ENCODE measurements at places on chromosomes 2 and 18. TPM values are rescaled to one million over a fixed set of nuclear protein-coding genes. Genes with fewer than 3 reads are reported as not detected.
A peak's percentile ranks its signal among the peaks of the same experiment; 100 is the strongest.

Gene CHRND
- total RNA-seq: not detected

Gene ALKAL2
- 26.7 TPM for total RNA-seq

Gene GLI2
- 23.1 TPM for total RNA-seq

Gene ACTG2
- total RNA-seq: 134 TPM

Gene MC4R
- not detected for total RNA-seq

Gene RAX
- total RNA-seq: not detected

Gene UGT1A3
- total RNA-seq: not detected

Gene VIT
- 8.1 TPM for total RNA-seq

Gene LOXL3
- 19.8 TPM for total RNA-seq

Gene SH3RF3
- 53.5 TPM for total RNA-seq

Gene C2orf66
- not detected for total RNA-seq

DNA sequence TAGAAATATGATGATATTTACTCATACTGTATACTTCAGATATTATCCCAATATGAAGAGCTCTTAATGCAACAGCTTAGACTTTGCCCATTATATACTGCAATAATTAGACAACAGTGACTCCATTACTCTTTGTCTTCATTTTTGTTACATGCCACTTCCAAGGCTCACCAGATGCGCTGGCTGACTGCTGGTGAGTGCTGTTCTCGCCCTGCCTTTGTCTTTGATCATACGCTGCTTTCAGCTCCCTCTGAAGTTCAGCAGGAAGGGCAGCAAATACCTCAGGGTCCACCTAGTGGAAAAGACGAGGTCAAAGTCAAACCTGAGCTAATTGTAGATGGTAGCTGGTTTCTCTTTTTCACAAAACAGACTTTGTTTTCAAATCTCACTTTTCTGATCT is 66.3 kb downstream of the EIF5B start:
- H3K27ac ChIP-seq: no peak overlapping the region
- no peaks in the 10 kb centered on the region for H3K27me3 ChIP-seq
- peaks cover 82% of the 10 kb centered on the region for H3K36me3 ChIP-seq
- H3K4me3 ChIP-seq: no peak overlapping the region

- H3K27ac ChIP-seq: no peak overlapping the region
- no peaks in the 10 kb centered on the region for H3K4me1 ChIP-seq
- H3K4me3 ChIP-seq: no peak overlapping the region
- H3K27me3 ChIP-seq: no peaks in the 10 kb centered on the region
- no peak for DNase-seq
Observed at GRCh38 chr2:72603481-72603880, 222.4 kb downstream of the EXOC6B start.

DNA sequence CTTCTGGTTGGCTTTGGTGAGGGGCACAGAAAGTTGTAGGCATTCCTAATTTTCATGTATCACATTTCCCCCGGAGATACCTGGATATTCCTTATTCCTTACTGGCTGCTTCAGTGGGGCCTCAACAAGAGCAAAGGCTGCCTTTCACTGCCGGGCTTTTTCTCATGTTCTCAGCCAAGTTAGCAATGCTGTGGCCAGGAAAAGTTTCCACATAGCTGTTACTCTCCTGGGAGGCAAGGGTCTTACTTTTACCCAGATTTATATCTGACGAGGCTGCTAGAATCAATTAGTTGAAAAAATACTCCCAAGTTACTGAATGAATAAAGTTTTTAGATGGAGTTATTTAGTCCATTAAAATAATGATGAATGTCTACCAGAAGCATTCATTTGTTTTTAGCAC is 230.5 kb downstream of the ZNF407 start:
- DNase-seq: no peak
- H3K36me3 ChIP-seq: no peaks in the 10 kb centered on the region
- no peaks in the 10 kb centered on the region for H3K4me1 ChIP-seq
- no peak overlapping the region for H3K27ac ChIP-seq
- no peak overlapping the region for H3K4me3 ChIP-seq

GRCh38 chr2:172970660-172971059 is 105.0 kb upstream of the MAP3K20 start:
- H3K4me3 ChIP-seq: no peak overlapping the region
- H3K27ac ChIP-seq: no peak overlapping the region
- peaks cover 15% of the 10 kb centered on the region for H3K4me1 ChIP-seq
- no peaks in the 10 kb centered on the region for H3K27me3 ChIP-seq
- no peak for DNase-seq

- H3K27ac ChIP-seq: no peak overlapping the region
- H3K27me3 ChIP-seq: no peaks in the 10 kb centered on the region
- H3K4me1 ChIP-seq: peaks cover 11% of the 10 kb centered on the region
- H3K36me3 ChIP-seq: no peaks in the 10 kb centered on the region
Observed at GRCh38 chr2:239942090-239942489, 83.1 kb downstream of the NDUFA10 start.

DNA sequence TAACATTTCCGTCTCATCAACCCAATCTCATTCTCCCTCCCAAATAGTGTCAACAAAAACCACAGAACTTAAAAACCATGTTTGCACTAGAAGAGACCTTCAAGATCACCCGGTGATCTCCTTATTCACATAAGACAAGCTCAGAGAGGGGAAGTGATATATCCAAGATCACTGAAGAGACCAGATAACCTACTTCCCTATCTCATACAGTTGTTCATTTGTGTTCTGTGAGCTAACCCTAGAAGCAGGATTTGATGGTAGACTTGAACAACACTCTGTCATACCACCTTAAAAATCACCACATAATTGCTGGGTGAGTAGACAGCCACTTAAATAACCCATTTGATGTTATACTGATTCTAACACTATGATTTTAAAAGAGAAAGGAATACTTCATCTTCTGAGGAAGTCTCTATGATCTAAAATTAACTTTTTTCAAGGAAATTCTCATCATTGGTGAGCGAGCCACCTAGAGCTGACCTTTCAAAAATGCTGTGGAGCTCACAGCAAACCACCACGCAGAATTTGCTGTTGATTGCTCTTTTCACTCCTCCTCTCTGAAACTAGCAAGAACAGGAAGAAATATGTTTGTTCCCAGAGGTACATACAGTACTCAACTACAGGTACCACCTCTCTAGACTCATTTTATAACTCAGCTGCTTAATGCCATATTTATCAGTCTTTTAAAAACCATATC is 15.1 kb downstream of the AAK1 start:
- H3K27me3 ChIP-seq: no peaks in the 10 kb centered on the region
- no peak overlapping the region for H3K4me3 ChIP-seq
- no peak for DNase-seq
- no peak overlapping the region for H3K27ac ChIP-seq
- peaks cover 10% of the 10 kb centered on the region for H3K4me1 ChIP-seq
- no peaks in the 10 kb centered on the region for H3K36me3 ChIP-seq

- no peak for DNase-seq
- no peaks in the 10 kb centered on the region for H3K27me3 ChIP-seq
- no peak overlapping the region for H3K27ac ChIP-seq
- H3K36me3 ChIP-seq: no peaks in the 10 kb centered on the region
- no peak overlapping the region for H3K4me3 ChIP-seq
- H3K4me1 ChIP-seq: no peaks in the 10 kb centered on the region
Observed at GRCh38 chr18:6219116-6219717, 195.5 kb downstream of the L3MBTL4 start.

DNA sequence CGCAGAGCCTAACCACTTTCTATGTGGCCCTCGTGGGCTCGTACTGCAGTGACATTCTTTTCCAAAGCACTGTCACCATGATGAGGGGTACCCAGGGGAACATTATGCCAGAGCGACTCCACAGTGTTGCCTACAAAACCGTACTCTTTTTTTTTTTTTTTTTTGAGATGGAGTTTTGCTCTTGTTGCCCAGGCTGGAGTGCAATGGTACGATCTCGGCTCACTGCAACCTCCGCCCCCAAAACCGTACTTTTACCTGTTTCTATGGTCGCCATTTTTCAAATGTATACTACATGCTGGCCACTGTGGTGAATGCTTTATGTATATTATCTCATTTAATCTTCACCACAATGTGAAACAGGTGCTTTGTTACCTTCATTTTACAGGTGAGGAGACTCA is 4.3 kb downstream of the PLEK start:
- H3K4me3 ChIP-seq: no peak overlapping the region
- H3K27ac ChIP-seq: no peak overlapping the region
- H3K4me1 ChIP-seq: peaks cover 2% of the 10 kb centered on the region
- no peaks in the 10 kb centered on the region for H3K27me3 ChIP-seq

DNA sequence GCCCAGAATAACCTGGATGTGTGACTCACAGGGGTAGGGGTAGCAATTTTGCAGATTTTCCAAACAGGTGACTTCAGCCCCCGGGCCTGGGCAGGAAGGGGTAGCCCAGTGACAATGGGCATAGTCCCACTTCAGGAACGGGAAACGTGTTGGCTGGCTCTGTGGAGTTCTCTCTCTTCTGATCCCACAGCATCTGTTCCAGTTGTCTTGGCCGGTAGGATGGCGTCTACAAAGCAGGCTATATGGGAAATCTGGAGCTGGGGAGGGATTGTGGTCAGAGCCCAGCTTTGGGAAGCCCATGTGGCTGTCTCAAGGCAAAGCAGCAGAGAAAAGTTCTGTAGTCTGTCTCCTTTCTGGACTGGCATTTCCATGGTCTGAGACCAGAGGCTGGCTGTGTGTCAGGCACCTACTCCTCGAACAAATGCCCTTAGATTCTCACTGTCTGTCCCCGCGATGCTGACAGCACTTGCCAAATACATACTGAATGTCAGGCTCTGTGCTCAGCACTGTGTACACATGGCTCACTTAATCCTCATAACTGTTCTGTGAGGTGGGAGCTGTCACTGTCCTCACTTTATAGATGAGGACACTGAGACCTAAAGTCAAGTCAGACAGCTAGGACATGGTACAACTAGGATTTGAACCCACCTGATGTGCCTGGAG is 17.9 kb upstream of the TMEM214 start:
- no peak overlapping the region for H3K27ac ChIP-seq
- no peaks in the 10 kb centered on the region for H3K36me3 ChIP-seq
- DNase-seq: no peak

DNA sequence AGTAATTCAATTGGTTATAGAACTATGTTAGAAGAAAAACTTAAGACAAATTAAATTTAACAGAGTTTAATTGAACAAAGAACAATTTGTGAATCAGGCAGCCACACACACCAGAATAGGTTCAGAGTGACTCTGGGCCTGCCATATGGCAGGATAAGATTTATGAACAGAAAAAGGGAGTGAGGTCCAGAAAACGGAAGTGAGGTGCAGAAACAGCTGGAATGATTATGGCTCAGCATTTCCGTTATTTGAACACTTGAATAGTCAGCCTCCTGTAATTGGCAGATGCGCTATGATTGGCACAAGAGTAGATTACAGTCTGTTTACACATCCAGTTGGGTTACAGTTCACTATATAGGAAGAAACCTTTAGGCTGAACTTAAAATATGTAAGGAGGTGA is 99.0 kb downstream of the MBD2 start:
- H3K4me3 ChIP-seq: no peak overlapping the region
- H3K27me3 ChIP-seq: no peaks in the 10 kb centered on the region
- H3K4me1 ChIP-seq: no peaks in the 10 kb centered on the region
- DNase-seq: no peak
- H3K27ac ChIP-seq: no peak overlapping the region

DNA sequence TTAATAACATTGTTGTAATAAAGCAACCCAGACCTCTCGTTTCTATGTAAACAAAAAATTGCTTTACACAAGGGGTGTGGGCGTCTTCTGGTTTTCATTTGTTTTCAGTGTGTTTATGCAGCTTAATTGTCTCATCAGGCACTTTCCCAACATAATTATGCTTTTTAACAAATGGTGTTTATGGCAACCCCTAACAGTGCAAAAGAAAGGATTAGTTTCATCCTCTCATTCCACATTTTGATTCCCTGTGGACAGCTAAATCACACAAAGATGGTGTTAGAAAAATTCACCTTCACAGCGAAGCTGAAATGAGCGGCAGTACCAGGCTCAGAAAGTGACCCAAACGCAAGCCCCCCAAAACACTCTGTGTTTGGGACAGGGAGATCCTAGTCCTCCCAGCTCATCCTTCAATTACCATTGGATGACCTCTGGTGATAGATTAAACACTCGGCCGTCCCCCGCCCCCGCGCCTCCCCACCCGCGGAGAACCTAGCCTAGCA is 724 bp downstream of the FTCDNL1 start:
- H3K36me3 ChIP-seq: no peaks in the 10 kb centered on the region
- H3K27me3 ChIP-seq: no peaks in the 10 kb centered on the region
- no peak for DNase-seq
- H3K4me1 ChIP-seq: peaks cover 5% of the 10 kb centered on the region
- no peak overlapping the region for H3K27ac ChIP-seq

GRCh38 chr2:98346311-98347236 is at the start of gene CNGA3:
Gene CNGA3 (plus strand): TSS chr2:98346456. CDS start chr2:98369976, 23,520 bp downstream.
- DNase-seq: no peak
- peak within 1 kb of the TSS; percentile 17 for H3K4me3 ChIP-seq
- H3K36me3 ChIP-seq: no peaks in the 10 kb centered on the region
- H3K27ac ChIP-seq: no peak within 1 kb of the TSS
- peaks cover 17% of the 10 kb centered on the region for H3K27me3 ChIP-seq
- peaks cover 4% of the 10 kb centered on the region for H3K4me1 ChIP-seq
